NCI-H446 treated with DMSO at 0.1 percent for 48 hours (cell line): ENCODE measurements at places on chromosomes 13 and 19.

GRCh38 chr13:92354583-92354982, 872.0 kb upstream of the GPC6 start:
- DNase-seq = no peak

- no peak for DNase-seq
Measured at GRCh38 chr19:48798937-48799336, 11.9 kb downstream of the BCAT2 start.

DNA sequence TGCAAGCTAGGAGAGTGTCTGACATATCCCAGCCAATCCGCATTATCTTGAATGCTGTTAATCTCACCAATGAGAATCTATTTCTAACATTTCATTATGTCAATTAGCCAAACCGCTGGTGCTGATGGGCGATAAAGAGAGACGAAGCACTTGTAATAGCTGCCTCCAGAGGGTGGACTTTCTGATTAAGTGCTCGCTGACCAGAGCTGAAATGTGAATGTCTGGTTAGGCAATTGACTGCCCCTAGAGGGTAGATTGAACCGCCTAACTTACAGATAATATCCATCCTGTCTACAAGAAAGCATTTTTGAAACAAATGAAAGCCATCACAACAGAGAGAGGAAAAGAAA, 552 bp upstream of the GRWD1 start:
- DNase-seq = peak; percentile 88

- no peak for DNase-seq
Measured at GRCh38 chr19:52211926-52212571, 22.2 kb downstream of the PPP2R1A start.

DNA sequence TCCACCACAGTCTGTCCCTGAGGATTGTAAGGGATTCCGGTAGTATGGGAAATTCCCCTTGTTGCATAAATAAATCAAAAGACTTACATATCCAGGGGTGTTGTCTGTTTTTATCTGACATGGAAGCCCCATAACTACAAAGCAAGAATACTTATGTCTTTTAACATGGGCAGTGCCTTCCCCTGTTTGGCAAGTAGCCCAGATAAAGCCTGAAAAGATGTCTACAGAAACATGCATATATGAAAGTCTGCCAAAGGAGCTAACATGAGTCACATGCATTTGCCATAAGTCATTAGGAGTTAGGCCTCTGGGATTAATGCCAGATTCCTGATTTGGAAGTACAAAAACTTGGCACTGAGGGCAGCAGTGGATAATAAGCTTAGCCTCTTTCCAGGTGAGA, 62.1 kb downstream of the ZNF737 start:
- peak; percentile 27 for DNase-seq

DNA sequence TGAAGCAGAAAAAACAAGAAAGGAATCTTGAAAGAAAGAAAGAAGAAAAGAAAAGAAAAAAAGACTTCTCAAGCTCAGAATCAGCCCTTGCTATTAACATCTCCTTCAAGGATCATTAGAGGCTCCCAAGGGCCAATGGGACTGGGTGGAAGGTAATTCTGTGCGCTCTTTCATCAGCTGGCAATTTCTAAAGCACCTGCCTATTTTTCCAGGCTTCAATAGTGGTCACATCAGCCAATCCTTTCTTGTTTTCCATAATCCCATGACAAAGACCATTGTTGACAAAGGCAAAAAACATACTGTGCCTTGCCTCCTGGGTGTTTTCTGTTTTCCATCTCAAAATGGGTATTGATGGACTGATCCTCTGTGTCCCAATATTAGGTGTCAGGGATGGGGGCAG, 88.2 kb upstream of the TSC22D1 start:
- DNase-seq = no peak

- no peak for DNase-seq
Measured at GRCh38 chr13:110138700-110139036, 168.3 kb downstream of the COL4A1 start.

DNA sequence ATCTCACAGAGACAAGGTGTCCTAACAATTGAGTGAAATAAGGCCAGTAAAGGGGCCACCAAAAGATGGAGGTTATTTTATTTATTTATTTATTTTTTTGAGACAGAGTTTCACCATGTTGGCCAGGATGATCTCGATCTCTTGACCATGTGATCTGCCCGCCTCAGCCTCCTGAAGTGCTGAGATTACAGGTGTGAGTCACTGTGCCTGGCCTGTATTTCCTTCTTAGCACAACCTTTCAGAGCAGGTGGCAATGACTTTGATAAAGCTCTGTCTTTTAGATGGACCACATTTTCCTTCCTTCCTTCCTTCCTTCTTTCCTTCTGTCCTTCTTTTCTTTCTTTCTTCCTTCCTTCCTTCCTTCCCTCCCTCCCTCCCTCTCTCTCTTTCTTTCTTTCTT, 11.0 kb upstream of the DOCK6 start:
- DNase-seq = no peak

DNA sequence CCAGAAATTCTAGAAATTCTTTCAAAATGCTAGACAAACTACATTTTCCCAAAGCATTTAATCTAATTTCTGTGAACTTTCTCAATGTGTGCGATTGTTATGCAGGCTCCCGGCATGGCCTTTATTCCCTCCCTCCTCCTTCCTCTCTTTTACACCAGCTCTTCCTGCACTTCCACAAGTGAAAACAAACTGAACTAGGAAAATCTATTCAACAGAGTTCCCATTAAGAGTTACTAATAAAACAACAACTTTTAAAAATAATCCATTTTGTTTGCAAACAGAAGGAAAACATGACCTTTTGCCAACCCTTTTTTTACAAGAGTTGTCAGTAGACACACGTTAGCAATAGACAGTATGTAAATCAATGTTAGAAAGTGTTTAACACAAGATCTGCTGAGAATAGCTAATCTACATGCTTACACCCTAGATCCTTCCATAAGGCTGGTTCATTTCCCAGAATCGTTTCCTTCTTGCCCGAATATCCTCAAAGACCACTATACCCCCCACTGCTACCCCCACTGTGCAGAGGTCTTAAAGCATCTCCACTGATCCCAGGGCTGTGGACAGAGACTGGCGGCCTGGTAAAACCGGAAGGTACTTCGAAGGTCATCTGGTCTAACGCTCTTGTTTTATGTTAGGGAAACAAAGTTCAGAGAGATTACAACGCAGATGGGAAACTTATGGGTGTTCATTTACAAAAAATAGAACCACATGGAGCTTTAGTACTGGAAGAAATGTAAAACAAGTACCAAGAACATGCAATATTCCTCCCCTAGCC, 98.0 kb downstream of the FOXO1 start:
- DNase-seq = no peak

- no peak for DNase-seq
Measured at GRCh38 chr13:113528813-113529180, 38.3 kb upstream of the DCUN1D2 start.

GRCh38 chr13:32385410-32385809, 42.5 kb downstream of the N4BP2L1 start:
- no peak for DNase-seq

- no peak for DNase-seq
Measured at GRCh38 chr13:40445557-40445990, 220.9 kb downstream of the FOXO1 start.

- DNase-seq = no peak
Measured at GRCh38 chr13:114097212-114097892, 35.1 kb downstream of the RASA3 start.
